ENCODE measurements at places on chromosomes 5 and 9.
A peak's percentile ranks its signal among the peaks of the same experiment; 100 is the strongest.

GRCh38 chr9:8633784-8634183 is 834.2 kb upstream of the DMAC1 start:
- DNase-seq = no peak

DNA sequence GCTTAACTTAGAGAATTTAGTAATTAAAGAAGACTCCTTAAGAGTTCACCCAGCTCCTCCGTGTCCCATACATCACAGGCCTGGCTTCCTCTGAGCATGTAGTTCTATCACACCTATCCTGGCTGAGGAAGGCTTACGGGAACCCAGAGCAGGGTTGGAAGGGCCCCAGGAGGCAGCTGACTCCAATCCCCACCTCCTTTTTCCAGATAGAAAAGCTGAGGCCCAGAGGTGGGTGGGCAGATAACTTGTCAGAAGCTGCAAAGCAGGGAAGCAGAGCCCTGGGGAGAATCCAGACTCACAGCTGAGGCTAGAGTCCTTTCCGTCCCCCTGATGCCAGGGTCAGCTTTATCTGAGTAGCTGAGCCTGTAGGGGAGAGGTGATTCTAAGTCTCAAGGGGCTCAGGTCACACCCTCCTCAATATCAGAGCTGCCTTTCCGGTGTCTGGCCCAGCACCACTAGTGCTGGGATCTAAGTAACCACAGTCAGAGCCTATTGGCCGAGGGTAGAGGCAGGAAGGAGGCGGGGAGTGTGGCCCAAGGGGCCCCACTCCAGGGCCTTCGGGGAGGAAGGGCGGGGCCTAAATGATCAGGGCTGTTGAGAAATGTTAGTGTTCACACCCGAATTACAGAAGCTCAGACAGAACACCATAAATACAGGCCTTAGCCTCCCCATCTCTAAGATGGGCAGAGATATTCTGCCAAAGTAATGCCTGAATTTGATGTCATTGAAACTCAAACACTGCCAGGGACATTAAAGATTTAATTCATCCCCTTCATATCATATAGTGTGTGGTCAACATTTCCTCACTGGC is 9.9 kb downstream of the CCDC69 start:
- peak; percentile 90 for DNase-seq

DNA sequence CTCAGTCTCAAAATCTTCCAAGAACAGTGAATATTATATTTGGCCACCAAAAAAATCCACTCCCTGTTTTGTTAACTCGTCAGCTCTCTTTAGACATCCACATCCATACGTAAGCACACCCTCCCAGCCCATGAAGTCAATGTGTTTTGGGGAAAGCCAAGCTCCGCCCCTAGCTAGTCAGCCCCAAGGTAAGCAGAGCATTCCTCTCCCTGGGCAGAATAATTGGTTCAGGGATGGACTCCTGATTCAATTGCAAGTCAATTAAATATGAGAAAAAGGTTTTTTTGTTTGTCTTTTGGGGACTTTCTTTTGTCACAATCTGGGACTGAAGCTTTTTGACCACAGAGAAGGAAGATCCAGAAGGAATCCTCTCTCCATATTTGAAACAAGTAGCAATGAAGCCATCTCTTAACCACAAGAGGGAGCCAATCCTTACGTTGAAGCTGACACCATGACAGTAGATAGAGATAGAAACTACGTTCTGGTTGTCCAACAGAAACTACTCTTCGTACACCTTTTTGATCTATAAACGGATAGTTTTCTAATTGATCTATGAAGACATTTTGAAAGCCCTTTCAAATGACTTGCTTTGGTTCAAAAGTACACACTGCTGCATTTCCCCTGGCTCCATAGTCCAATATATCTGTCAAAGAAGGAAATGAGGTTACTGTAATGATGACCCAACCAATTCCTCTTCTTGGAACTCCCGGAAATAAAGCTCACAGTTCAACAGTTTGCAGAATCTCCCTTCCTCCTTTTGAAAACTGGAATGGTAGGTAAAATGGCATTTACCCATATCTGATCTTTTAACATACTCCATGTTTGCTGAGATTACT is 166.4 kb downstream of the TLE1 start:
- DNase-seq = no peak

GRCh38 chr9:16458696-16459420 is 411.6 kb downstream of the BNC2 start:
- no peak for DNase-seq

GRCh38 chr9:37030611-37030939 is 3.5 kb downstream of the PAX5 start:
- DNase-seq = no peak

DNA sequence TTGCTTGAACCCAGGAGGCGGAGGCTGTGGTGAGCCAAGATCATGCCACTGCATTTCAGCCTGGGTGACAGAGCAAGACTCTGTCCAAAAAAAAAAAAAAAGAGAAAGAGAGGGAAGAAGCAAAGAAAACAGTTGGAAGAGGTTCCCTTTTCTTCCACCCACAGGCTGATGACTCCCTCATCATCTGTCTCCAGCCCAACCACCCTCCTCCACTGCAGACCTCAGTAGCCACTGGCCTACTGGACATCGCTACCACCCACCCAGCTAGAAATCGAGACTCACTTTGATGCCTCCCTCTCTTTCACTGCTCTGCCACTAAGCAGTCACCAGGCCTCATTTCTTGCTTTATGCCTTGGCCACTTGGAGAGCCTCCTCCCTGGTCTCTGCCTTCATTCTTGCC is 71.2 kb downstream of the NIPSNAP3B start:
- DNase-seq = no peak

- DNase-seq = peak; percentile 58
These were observed 167.8 kb downstream of the MAN2A1 start for GRCh38 chr5:109857405-109858031.

DNA sequence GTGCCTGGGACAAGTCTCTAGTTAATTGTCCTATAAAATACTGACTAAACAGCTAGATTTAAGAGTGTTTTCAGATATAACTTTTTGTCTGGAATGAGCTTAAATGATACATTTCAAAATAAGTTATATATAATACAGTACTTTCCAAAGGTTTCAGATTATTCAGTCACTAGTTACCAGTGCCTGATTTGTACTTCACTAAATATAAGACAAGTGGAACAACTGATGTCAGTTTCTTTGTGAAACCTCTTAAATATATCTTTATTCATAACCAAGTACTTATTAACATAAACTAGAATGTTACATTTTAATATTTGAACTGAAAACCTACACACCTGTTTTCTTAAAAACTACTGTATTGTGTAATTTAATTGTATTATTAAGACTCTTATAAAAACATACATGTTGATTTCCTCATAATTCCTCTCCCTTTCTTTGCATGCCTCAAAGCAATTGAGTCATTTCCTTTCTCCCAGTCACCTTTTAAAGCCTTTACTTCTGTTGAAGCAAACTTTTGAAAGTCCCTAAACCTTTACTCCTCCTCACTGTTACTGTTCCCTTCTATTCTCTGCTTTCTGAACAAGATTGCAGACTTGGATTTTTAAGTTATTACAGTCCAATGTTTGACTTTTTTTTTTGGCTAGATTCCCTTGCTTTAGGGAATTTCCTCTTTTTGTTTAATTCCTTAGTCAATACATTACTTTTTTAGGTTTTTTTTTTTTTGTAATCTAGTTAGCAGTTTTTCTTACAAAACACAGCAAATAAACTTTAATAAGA is 8.7 kb upstream of the SEMA6A start:
- no peak for DNase-seq

DNA sequence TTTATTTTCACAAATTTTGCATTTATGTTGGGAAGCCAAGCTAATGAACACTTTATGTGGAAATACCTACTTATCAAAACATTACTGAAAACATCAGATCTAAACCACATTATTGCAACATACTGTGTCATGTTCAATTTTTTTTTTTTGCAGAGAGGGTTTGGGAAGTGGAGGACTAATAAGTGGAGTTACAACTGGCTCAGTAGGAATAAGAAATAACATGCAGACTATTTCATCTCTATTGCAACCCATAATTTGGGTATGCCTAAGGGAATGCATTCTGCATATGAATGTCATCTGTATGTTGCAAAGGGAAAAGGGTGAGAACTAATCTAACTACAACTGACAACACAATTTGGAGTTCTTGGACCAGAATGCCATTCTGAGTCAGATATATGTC is 41.8 kb downstream of the APC start:
- DNase-seq = no peak

GRCh38 chr5:143932584-143932983 is 120.6 kb downstream of the HMHB1 start:
- no peak for DNase-seq

DNA sequence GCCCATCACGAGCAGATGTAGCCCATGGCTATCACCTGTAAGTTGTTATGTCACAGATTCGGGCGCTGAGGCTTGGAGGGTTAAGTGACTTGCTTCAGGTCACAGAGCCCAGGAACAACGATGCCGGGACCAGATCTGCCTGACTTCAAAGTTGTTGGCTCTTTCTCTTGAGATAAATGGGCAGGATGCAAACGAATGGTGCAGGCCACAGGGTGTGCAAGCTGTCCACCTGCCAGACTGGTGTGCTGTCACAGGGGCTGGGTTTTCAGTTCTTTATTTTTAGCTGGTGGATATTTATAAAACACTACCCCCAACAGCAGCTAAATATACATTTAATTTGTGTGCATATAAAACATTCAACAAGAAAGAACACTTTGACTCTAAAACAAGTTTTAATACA is 17.7 kb upstream of the PHYKPL start:
- no peak for DNase-seq

DNA sequence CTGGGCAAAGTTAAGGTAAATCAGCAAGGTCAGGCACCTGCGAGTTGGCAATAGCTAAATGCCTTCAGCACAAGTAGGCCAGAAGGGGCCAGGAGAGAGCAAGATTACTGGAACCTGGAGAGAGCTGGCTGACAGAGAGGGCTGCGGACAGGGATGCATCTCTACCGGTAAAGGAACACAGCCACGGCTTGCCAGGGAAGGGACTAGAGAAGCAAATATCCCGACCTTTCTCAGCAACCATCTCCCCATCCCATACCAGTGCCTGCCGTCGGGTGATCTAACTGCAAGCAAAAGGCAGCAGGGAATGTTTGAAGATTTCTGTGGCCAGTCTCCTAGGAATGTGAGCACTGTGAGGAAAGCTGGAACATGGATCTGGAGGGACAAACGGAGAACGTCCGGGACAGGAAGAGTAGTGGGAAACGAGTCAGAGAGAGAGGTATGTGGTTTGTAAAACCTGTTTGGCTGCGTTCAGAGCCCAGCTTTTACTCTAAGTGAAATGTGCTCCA is 15.9 kb upstream of the ABLIM3 start:
- no peak for DNase-seq

GRCh38 chr9:77847626-77848025 is 184.0 kb downstream of the GNAQ start:
- no peak for DNase-seq

- no peak for DNase-seq
These were observed 279.9 kb downstream of the RASEF start for GRCh38 chr9:82783045-82783444.

DNA sequence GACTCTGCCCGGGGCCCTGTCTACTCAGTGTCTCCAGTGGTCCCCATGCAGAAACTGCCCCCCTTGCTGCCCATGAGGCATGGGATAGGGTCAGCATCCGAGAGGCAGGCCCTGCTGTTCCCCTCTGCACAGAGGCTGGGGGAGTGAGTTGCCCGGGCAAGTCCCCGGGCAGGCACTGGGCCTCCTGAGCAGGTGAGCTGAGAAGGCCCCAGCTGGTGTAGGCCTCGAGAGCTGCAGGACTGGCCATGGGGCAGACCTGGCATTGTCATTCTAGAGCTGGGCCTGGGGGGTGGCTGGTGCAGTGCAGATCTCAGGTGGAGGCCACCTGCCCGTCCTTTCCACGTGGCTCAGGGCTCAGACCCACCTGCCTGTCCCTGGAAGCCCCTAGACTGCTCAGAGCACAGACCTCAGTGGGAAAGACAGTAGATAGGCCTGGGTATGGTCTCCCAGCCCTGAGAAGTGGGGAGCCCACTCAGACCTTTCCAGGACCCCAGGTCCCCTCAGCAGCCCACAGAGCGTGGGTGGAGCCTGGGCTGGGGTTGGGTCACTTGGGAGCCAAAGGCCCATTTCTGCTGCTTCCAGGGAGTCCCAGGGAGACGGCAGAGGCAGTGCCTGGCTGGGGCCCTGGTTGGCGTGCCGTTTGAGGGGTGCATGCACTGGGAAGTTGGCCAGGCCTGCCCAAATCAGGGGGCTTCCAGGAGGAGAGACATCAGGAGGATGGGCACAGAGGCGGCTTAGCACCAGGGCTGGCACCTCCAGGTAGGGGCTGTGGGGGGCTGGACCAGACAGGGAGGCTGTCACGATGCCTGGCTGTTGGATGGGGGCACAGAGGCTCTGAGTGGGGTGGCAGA is 4.8 kb upstream of the NOTCH1 start:
- DNase-seq = no peak

GRCh38 chr9:111050819-111051218 is 12.5 kb upstream of the LPAR1 start:
- DNase-seq = no peak

DNA sequence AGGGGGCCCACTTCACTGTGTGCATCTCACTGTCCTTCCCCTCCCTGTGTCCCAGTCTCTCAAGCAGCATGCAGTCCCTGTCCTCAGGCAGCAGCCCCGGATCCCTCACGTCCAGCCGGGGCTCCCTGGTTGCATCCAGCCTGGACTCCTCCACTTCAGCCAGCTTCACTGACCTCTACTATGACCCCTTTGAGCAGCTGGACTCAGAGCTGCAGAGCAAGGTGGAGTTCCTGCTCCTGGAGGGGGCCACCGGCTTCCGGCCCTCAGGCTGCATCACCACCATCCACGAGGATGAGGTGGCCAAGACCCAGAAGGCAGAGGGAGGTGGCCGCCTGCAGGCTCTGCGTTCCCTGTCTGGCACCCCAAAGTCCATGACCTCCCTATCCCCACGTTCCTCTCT is 62.8 kb upstream of the RARS1 start:
- no peak for DNase-seq

GRCh38 chr5:127602896-127603844 is 45.7 kb upstream of the CTXN3 start:
- no peak for DNase-seq

- DNase-seq = no peak
These were observed 47.7 kb downstream of the HMCN2 start for GRCh38 chr9:130313103-130313858.

GRCh38 chr9:101333926-101334702 is 50.7 kb downstream of the BAAT start:
- no peak for DNase-seq

DNA sequence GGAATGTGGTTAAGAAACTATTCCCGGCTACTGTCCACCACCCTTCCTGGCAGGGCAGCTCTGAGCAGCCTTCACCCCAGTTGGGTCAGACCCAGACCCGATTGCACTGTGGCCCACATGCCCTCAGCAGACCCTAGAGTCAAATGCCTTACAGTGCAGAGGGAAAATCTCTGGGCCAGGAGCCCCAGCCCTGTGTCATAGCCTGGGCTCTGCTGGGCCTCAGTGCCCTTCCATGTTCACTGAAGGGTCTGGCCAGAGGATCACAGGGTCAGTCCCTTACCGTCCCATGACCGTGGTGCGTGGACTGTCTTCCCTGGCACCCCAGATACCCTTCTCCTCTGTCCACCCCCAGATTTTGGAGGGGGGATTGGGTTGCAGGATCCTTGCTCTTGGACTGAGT is 73.5 kb upstream of the COL5A1 start:
- no peak for DNase-seq

GRCh38 chr5:62199792-62200716 is 106.0 kb upstream of the KIF2A start:
- no peak for DNase-seq

- no peak for DNase-seq
These were observed 1.3 kb downstream of the MED10 start for GRCh38 chr5:6376974-6377520.
